ENCODE measurements at places on chromosomes 1 and 21.

GRCh38 chr1:36516372-36517010, 33.8 kb upstream of the CSF3R start:
- DNase-seq = peak; percentile 51

DNA sequence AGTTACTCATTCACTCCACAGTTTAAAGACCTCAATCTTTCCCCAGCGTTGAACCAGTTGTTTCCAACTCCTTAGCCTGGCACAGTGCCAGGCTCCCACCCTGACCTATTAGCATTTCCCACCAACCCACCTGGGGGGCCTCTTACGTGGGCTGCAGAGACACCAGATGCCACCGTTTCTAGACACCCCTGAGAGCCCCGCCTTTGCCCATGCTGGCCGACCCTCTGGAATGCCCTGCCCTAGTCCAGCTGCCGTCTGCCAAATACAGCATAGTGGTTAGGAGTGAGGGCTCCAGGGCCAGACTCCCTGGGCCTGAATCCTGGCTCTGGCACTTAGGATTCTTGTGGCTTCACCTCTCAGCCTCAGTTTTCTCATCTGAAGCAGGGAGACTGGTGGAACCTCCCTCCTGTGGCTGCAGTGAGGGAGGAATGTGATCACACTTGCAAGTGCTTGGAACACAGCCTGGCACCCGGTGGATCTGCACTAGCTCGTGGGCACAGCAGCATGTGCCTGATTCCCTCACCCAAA, 65.2 kb downstream of the TMCO4 start:
- DNase-seq = no peak

DNA sequence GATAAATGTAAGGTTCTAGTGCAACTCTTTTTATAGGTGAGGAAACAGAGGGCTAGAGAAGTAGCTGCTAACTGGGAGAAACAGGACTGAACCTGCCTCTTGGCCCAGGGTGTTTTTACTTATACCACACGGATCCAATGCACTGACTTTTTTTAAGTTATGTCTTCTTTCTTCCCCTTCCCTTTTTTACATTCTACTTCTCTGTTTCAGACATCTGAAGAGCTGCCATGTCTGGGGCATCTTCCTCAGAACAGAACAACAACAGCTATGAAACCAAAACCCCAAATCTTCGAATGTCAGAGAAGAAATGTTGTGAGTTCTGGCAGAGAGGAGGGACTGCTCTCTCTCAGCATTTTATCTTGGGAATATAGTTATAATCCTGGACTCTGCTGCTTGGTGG, 1.4 kb downstream of the PFKFB2 start:
- no peak for DNase-seq

GRCh38 chr1:230865062-230865817, 3.1 kb downstream of the C1orf198 start:
- DNase-seq = no peak

GRCh38 chr1:32753532-32754316, 51.2 kb upstream of the SYNC start:
- DNase-seq = peak; percentile 95

GRCh38 chr1:105260001-105260400, 1510.3 kb downstream of the AMY1C start:
- DNase-seq = no peak

DNA sequence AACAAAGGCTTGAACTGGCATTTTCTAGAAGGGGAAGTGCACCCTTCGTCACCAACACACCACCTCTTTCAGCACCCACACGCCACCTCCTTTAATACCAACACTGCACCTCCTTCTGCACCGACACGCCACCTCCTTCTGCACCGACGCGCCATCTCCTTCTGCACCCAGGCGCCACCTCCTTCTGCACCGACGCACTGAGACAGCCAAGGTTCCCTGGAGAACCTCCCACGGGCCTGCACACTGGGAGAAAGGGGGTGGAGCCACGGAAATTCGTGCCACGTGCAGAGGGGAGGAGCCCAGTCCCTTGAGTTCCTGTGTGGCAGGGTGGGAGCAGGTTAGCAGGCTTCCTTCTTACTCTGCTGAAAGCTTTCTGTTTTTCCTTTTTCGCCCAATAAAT, 327.9 kb upstream of the C1orf174 start:
- no peak for DNase-seq
